ENCODE measurements at places on chromosomes 6 and 20.
A peak's percentile ranks its signal among the peaks of the same experiment; 100 is the strongest.

DNA sequence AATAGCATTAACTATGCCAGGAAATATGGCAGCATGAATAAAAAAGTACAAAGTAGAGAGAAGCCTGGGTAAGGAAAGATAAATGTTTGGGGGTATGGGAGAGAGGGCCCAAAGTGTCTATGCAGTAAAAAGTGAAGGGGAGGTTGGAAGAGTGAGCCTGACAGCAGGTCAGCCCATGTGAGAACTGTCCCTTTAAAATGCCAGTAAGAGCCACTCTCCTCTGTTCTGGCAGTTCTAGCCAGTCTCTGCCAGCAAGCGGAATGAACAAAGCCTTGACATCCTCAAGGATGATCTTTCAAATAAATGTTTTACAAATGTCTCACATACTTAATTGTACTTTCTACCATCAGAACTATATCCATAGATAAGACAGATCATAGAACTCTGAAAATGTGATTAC lies 164.5 kb downstream of the DST start:
- no peak for DNase-seq

GRCh38 chr6:125063307-125063706 lies 90.3 kb upstream of the TPD52L1 start:
- DNase-seq, result no peak

- no peak for DNase-seq
Measured at GRCh38 chr20:63471981-63472831, at the start of gene KCNQ2. Gene KCNQ2, minus strand, starts transcription at chr20:63472655. Its CDS starts 192 bp downstream, at chr20:63472463.

- DNase-seq, result no peak
Measured at GRCh38 chr6:147154454-147154853, 49.8 kb upstream of the STXBP5 start.

GRCh38 chr20:43911066-43911465 lies 3.6 kb upstream of the TOX2 start:
- DNase-seq, result no peak

GRCh38 chr6:17957904-17958620 lies 29.4 kb downstream of the KIF13A start:
- DNase-seq, result no peak

- no peak for DNase-seq
Measured at GRCh38 chr20:46332373-46333160, 24.3 kb upstream of the CDH22 start.

GRCh38 chr6:15523679-15524630 lies 138.9 kb downstream of the DTNBP1 start:
- DNase-seq, result no peak

GRCh38 chr6:12654514-12654913 lies 62.1 kb upstream of the PHACTR1 start:
- no peak for DNase-seq

DNA sequence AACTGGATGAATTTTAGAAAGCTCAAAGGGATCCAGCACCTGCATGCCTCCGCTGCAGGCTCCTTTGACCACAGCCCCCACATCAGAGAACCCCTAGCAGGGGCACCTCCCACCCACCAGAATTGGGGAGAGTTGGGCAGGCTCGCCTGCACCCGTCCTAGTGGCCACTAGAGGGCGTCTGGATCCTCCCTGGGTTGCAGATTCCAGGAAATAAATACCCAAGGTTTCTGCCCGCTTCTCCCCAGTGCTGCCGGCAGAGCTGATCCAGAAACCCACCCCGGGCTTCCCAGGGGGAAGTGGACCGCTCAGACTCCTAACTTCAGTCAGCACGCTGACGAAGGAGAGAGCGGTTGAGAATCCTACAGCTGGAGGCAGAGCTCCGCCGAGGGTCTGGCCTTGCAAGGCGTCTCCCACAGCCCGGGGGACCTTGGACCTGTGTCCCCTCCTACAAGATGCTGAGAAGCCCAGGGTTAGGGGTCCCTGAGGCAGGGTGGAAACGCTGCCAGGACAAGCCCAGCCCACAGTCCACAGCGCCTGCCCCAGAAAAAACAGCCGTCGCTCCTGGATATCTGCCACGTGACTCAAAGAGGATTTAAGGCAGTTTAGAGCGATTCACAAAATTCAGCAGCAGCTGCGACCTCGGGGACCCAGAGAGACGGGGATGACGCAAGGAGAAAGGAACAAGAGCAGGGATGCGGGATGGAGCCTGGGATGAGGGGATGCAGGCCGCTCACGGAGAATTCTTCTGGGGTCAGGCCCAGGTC lies 32.6 kb upstream of the PHACTR3 start:
- DNase-seq, result peak; percentile 64

Data from activated naive CD4-positive, alpha-beta T cell treated with anti-CD3 and anti-CD28 coated beads, Interleukin-2, amount 50 U/mL, for 16 hours (primary cell).